ENCODE measurements at places on chromosomes 2 and 18.

DNA sequence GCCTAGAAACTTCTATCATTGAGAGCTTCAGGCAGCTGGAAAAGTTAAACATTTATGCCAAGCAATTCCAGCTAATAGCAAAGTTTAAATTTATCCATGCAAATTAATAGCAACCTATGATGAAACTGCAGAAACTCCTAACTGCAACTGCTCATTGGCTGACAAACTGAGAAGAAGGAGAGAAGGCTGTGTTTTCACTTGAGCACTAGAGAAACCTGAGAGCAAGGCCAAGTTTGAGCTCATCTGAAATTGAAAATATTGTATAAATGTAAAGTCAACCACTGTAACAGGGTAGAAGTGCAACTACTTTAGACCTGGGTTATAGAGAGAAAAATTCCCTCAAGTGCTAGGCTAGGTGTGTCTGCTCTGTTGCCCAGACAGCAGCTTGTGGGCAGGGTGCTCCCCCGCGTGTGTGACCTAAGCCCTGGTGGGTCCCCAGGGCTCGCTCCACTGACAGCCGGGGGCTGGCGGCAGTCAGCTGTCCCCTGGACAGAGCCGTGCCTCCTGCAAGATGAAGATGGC is 50.2 kb downstream of the CABYR start:
- no peak for DNase-seq

- DNase-seq = no peak
These were observed 37.6 kb upstream of the PLEKHM3 start for GRCh38 chr2:208062961-208063360.

DNA sequence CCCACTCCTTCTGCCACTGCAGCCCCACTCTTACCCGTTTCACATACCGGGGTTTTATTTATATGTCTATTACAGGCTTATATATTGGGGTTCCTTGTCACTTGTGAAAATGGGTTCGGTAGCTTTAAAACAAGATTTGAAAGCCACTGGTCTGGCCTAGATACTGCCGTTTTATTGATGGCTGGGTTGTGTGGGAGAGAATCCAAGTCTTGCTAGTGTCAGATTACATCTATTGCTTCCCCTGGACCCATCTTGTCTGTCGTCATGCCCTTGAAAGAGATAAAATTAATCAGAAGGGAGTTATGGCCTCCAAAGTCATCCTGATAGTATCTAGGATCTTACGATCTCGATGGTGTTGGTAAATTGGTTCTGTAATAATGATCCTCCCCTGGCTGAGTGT is 79.4 kb downstream of the EIPR1 start:
- DNase-seq = no peak

DNA sequence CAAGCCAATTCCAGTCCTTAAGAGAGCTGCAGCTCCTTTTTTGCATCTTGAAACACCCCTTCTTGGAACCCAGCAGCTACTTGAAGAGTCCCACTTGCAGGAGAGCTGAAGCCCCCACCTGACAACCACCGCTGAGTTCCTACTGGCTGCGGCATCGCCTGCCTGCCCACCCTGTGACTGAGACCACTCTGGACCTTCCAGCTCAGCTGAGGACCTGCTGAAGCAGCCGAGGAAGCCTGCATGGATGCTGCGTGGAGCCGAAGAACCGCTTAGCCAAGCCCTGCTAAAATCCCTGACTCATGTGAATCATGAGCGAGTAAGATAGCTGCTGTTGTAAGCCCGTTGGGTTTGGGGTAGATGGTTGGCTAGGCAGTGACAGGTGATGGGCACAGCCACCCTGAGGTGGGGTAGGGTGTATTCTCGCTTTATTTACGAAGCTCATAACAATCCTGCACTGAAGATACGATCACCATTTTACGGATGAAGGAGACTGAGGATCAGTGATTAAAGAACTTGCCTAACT is 78.4 kb downstream of the INHBB start:
- DNase-seq = no peak
